A172 (cell line): ENCODE measurements at places on chromosomes 1 and 21. TPM values are rescaled to one million over a fixed set of nuclear protein-coding genes. Genes with fewer than 3 reads are reported as not detected.
A peak's percentile ranks its signal among the peaks of the same experiment; 100 is the strongest.

- no peak for DNase-seq
Observed at GRCh38 chr1:173603056-173603591, at the start of gene SLC9C2. Gene SLC9C2 (minus strand): TSS chr1:173603072. CDS start chr1:173601776, 1,296 bp downstream.

GRCh38 chr1:89553157-89553556, 28.5 kb downstream of the LRRC8B start:
- DNase-seq: no peak

DNA sequence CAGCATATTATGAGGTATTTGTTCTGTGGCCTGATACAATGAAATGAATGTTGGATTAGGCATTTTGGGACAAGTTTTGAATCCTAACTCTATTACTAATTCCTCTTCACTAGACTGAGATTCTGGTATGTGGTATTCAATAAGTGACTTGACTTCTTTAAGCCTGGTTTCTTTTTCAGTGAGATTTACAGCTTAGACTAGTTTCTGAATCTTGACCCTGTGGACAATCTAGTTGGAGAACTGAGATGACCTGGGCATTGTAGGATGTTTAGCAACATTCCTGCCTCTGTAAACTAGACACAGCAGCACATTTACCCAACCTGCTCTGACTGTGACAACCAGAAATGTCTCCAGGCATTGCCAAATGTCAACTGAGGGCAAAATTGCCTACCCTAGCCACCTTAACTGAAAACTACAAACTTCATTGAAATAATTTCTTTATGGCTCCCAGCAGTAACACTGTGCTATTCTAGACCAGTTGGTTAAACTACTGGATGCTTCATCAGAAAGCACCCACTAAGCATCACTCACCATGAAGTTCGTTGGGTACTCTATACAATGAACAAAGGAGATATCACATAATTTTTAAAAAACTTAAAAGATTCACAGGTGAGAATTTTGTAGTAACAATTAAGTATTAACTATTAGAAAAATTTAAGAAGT, 16.8 kb downstream of the PTPRC start:
- DNase-seq: no peak

The SPRR2G gene
- total RNA-seq: not detected in 2 replicates

DNA sequence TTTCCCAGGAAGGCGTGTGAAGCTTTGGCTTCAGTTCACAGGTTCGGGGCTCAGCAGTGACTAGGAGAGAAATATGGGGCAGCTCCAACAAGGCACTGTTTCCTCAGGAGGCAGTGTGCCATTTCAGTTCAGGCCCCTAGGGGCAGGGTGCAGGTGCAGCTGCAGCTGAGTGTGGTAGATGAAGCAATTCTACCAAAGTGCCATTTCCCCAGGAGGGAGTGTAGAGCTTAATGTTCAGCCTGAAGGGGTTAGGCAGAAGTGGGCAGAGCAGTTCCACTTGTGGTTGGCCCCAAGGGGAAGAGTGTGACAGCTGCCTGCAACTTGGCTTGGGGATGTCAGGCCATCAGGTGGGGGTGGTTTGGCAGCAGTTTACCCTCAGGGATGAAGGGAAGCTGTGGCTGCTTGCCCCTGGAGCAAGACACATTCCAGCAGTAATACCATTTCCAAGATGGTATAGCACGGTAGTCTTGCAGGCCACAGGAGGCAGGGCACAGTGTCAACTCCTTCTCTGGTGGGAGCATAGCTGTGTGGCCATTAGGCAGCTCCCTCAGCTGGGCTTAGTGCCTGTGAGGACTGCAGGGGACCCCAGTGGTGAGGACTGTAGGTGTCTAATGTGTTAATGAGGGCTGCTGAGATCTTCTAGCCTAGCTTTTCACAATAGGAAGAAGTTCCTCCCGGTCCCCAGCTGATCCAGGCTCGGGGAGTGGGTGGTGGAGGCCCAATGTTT, 34.7 kb downstream of the RGSL1 start:
- no peak for DNase-seq

DNA sequence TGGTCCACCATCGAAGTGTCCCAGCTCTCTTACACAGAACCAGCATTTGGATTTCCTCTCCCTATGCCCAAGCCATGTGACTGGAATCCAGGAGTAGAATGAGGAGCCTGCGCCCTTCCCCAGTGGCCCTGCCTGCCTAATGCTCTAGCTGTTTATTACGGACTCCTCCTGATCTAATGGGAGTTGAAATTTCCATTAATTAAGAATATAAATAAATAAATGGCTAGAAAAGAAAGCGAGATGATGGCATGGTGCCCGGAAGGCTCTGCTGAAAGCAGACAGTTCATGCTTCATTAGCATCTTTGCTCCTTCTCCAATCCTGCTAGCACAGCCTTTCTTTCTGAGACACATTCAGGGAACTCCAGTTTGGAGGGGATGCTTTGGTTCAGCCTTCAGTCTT, 216.2 kb downstream of the SEC16B start:
- DNase-seq: no peak

- DNase-seq: no peak
Observed at GRCh38 chr1:114588196-114588689, 6.8 kb upstream of the BCAS2 start.

The TAS1R1 gene
- total RNA-seq: not detected in 2 replicates

DNA sequence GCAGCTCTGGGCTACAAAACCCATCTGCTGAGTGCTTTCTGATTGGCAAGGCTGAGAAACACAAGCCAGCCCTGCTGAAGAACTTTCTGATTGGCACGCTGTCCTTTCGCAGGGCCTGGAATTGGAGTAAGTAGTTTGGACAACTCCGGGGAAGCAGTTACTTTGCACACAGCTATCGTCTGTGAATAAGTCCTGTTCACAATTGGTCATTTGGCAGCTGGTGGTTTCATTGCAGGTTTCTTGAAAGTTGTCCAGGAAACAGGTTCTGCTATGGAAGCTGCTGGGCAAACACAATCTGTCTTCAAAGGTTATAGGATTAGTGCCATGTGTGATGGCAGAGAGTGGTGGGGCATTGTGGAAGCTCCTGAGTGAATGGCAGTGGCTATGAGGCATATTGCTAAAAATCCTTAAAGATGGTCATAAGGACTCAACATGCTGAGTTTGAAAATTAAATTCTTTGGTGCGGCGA, at the start of gene KRTAP27-1:
Gene KRTAP27-1 (minus strand): TSS at position 419 of the 469 bp plus-strand sequence. CDS start 26 bp downstream, at position 393.
- DNase-seq: no peak

- DNase-seq: no peak
Observed at GRCh38 chr1:45585110-45585426, 1.2 kb downstream of the NASP start.

DNA sequence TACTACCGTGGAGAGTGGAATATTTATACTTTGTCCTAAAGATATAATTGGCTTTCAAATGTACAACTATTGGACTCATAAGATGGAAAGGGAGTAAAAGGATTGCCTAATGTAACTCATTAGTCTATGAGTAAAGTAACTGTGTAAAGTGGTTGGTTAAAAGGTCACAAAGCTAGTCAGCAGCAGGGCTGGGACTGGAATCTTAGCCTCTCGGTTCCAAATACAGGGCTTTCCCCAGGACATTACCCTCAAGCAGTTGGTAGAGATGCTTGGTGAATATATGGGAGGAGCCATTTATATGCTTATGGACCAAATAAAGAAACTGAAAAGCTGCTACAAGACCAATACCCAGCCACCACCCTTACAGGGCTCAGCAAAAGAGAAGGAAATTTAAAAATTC, 283.7 kb downstream of the HLX start:
- DNase-seq: no peak

DNA sequence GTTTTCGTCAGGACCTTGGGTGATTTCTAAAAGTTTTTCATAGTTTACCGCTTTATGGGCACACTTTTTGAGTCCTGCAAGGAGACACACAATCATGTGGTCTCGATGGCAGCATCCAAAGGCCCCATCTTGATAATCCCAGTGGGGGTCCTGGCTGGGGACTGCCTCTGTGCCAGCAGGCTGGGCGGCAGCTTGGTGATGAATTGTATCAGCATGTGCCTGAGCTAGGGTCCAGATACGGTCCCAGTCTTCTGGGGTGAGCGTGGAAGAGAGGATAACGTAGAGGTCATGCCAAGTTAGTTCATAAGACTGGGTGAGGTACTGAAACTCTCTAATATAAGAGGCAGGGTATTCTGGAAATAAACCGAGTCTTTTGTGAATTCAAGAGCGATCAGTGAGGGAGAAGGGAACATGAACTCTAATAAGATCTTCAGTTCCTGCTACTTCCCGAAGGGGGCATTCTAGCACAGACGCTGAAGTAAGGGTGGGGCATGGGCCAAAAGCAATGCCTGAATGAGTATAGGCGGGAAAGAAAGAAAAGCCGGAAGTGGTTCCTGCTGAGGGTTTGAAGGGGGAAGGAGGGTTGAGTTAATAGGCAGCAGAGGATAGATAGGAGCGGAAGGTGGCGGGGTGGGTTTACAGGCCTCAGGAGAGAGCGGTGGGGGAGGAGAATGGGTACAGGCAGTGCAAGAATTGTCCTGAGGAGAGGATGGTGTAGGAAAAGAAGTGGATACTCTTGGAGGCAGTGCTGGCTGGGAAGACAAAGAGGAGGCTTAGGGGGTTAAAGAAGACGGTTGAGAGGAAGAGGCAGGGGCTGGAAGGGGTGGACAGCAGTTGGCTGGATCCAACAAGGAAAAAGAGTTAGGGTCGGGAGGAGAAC, 1.6 kb downstream of the ERVH48-1 start:
- peak; percentile 97 for DNase-seq

DNA sequence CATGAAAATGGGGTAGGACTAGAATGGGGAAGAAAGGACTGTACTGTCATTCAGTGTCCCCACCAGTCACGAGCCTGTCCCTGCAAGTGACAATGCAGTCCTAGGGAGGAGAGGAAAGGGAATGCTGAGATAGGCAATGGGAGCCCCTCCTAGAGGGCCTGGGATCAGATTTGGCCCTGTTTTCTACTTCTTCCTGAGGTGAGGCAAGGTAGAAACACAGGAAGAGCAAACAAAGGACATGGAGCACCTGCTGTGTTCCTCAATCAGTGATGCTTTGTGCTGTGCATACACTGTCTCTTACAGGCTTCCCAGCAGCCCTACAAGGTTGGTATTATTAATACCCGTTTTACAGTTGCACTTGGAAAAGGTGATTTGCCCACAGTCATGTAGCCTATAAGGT, 6.1 kb downstream of the FABP3 start:
- no peak for DNase-seq

The DMRTA2 gene
- 1.1 and 1.8 TPM in 2 replicates for total RNA-seq

GRCh38 chr1:101497881-101498559, 261.2 kb downstream of the S1PR1 start:
- no peak for DNase-seq

The SPRR4 gene
- total RNA-seq: not detected in 2 replicates

The SYTL1 gene
- total RNA-seq: 1.8 and 3.5 TPM in 2 replicates

The RAB7B gene
- 0.29 TPM in 2 replicates for total RNA-seq

GRCh38 chr21:44682580-44683151, 703 bp upstream of the KRTAP12-1 start:
- DNase-seq: no peak

GRCh38 chr21:17612023-17612564, 607 bp downstream of the BTG3 start:
- DNase-seq: peak; percentile 36

The SDE2 gene
- total RNA-seq: 42.3 and 44.3 TPM in 2 replicates

The ANXA9 gene
- total RNA-seq: 18.2 and 20.6 TPM in 2 replicates

DNA sequence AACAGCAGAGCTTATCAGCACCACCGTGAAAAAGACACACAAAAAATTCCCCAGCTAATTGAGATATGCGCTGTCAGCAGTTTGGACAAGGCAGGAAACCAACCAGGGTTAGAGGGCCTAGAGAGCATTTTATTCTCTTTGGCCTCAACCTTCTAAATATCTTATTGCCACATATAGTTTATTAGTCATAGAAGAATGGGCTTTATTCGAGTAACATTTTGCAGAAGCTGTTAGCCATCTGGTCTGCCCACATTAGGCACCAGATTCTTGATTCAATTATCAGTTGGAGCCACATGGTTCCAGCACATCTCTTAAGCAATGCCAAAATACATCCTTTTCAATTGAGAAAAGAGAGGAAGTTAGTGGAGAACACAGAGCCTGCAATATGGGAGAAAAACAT, 109.9 kb upstream of the CXADR start:
- DNase-seq: no peak

DNA sequence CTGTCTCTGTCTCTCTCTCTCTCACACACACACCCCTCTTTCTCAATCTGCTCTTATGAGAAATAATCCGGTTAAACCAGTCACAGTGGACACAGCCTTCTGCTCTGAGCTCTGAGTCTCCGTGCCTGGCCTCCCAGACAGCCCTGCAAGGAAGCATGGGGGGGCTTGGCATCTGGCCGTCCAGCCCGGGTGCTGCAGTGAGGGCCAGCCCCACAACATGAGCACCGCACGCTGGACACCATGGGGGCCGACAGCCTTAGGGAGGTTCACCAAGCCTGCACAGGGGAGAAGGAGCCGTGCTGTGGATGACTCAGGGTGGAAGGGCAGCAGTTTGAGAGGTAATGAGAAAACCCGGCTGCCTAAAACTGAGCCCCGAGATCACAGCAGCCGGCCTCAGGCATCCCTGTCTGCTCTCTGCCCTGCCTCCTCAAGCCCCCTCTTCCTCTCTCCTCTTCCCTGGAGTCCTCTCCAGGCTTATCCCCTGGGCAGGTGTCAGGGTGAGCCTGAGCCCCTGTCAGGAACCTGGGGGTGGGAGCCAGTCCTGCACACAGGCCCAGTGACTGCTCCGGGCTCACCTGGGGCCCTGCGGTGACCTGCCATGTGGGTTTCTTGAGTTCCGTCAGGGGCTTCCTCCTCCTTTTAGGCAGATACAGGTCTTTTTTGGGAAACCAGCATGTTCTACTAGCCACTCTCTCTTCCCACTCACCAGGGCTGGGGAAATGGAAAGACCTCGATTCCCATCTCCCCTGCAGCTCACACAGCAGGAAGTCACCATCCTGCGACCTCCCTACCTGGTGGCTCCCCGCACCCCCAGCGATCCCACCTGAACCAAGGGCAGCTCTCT, 92.8 kb downstream of the ITPKB start:
- no peak for DNase-seq

DNA sequence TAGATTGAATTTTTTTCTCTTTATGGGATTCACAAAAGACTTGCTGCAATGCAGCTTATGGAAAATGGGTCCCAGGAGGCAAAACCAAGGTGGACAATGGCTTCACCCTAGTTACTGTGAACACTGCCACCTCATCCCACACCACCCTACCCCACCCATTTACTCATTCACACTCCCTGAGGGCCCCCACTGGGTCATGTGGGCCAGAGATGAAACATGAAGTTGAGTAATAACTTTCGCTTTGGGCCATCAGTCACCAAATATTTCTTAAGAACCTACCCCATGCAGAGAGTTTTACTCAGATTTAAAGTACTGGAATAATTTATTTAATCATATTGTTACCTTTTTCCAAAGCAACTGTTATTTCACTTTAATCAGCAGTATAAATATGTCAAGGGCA, 191.8 kb downstream of the TPR start:
- DNase-seq: peak; percentile 85

- peak; percentile 42 for DNase-seq
Observed at GRCh38 chr1:228043281-228043848, 36.6 kb downstream of the WNT3A start.
